ENCODE measurements at places on chromosomes 16 and 17.
A peak's percentile ranks its signal among the peaks of the same experiment; 100 is the strongest.

DNA sequence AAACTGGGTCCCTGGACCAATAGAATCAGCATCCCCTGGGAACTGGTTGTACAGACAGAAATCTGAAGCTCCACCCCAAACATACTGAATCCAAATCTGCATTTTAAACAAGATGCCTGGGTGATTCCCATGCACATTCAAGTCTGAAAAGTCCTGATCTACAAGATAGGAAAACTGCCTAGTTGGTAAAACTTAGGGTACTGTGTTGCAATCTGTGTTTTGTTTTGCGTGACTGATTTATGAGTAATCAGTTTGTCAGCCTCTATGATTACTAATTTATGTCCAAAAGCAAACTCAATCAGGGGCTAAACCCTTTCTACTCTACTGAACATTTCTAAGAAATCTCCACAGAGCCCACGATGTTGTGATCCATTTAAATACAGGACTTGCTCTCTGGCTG, 103.8 kb downstream of the YPEL2 start:
- no peak for DNase-seq

GRCh38 chr17:55298111-55298730, 33.5 kb downstream of the HLF start:
- no peak for DNase-seq

GRCh38 chr16:9351841-9352434, 260.5 kb downstream of the HAPSTR1 start:
- no peak for DNase-seq

GRCh38 chr16:924063-924462, 46.7 kb downstream of the LMF1 start:
- DNase-seq, result no peak

DNA sequence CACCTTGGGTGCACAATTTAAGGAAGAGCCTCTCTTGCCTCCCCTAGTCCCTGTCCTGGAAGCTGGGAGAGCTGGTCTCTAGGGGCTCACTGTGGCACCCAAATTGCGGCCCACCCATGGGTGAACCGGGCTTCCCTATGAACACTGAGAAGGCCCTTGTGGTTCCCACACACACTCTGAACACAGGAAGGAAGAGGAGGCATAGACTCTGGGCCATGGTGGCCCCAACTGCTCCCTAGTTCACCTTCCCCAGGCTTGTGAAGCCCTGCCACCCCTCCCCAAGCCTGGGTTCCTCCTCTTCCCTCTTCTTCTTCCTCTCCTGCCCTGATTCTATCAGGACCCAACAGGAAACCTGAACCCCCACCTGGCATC, 10.5 kb downstream of the SREBF1 start:
- no peak for DNase-seq

DNA sequence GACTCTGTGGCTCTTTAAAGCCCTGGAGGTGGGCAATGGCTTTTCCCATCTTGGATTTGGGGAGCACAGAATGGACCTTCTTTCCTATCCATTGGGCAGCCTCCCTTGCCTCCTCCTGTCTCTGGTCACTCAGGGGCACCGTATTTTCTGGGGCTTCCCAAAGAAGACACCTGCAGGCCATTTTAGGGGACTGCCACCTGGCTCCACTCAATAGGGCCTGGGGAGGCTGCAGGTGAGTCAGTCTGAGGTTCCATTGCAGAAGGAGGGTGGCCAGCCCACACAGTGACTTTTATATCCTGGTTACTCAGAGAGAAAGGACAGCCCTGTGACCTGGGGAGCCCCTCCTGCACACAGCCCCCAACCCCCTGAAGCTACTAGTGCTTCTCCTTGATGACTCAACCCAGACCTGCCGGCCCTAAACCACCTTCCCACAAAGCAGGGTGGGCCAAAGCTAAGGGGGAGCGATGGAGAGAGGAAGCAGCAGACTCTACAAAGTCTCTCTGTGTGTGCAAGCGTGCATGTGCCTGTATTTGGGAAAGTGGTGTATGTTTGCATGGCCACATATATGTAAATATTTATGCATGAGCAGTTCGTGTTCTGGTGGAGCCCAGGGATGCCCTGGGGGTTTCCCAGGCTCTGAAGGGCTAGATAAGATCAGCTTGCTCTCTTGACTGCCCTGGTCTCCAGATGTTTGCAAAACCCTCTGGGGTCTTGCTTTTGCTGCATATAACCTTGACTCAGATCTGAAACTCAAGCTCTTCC, 5.0 kb downstream of the CX3CL1 start:
- DNase-seq, result peak; percentile 69

- no peak for DNase-seq
These were observed 127.2 kb upstream of the RCVRN start for GRCh38 chr17:10032118-10032852.

DNA sequence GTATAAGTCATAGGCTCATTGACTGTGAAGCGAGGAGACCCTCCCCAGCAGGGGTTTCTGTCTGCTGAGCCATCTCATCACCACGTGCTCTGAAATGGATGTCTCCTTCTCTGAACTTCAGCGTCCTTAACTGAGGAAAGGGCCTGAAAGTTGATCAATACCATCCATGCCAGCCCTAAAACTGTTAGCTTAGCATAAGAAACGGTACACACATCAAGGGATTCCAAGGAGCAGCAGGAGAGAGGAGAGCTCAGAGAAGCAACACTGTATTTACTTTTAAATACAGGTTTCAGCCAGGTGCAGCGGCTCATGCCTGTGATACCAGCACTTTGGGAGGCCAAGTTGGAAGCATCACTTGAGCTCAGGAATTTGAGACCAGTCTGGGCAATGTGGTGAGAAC, 248.9 kb upstream of the TNRC6C start:
- no peak for DNase-seq

DNA sequence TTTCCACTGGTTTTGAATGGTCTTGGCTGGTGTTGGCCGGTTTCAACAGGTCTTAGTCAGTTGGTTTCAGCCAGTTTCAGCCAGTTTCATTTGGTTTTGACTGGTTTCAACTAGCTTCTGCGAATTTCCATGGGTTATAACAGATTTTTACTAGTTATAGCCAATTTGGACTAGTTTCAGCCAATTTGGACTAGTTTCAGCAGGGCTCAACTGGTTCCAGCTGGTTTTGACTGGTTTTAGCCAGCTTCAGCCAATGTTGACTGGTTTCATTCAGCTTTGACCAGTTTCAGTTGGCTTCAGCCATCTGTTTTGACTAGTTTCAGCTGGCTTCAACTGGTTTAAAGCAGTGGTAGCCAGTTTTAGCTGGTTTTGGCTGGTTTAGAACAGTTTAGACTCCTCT, 432.6 kb downstream of the UTP18 start:
- DNase-seq, result no peak

GRCh38 chr16:76748461-76749348, 442.3 kb upstream of the MON1B start:
- DNase-seq, result peak; percentile 37

- DNase-seq, result no peak
These were observed 61.2 kb upstream of the MPHOSPH6 start for GRCh38 chr16:82231008-82231787.

GRCh38 chr16:16062023-16062937, 112.9 kb downstream of the ABCC1 start:
- DNase-seq, result peak; percentile 11

- DNase-seq, result no peak
These were observed 2.7 kb downstream of the SMIM22 start for GRCh38 chr16:4797805-4798252.

- DNase-seq, result no peak
These were observed 221.8 kb downstream of the SPECC1 start for GRCh38 chr17:20230924-20231323.

GRCh38 chr17:17672453-17673368, 8.5 kb upstream of the RAI1 start:
- peak; percentile 43 for DNase-seq

DNA sequence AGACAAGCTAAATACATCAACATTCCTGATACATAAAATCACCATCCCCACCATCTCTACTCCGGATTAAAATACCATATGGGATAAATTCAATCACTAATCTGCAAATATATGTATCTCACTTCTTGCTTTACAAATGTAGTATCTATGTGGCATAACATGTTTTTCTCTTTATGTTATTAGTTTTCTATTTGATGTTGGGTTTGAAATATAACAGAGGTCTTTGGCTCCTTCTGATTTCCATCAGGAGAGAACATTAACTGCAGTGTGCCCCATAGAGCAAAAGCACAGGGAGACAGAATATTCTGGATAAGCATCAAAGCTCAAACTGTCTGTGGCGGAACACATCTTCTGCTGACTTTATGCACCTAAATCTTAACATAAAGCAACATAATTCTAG, 547.2 kb upstream of the CDH8 start:
- DNase-seq, result no peak

DNA sequence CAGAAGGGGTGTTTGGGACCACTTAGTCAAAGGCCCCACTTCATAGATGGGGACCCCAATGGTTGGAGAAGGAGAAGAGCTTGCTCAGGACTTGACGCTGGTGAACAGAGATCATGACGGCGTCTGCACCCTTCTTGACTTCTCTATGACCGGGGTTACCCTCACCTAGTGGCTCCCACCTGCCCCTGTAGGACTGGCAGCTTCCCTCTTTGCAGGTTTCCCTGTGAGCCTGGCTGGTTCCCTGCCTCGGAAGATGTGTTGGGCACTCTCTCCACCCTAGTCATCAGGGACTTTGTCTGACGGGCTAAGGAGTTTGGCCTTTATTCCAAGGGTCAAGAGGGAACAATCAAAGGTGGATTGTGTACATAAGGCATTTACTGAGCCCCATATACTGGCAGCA, 22.7 kb downstream of the TBX4 start:
- no peak for DNase-seq

DNA sequence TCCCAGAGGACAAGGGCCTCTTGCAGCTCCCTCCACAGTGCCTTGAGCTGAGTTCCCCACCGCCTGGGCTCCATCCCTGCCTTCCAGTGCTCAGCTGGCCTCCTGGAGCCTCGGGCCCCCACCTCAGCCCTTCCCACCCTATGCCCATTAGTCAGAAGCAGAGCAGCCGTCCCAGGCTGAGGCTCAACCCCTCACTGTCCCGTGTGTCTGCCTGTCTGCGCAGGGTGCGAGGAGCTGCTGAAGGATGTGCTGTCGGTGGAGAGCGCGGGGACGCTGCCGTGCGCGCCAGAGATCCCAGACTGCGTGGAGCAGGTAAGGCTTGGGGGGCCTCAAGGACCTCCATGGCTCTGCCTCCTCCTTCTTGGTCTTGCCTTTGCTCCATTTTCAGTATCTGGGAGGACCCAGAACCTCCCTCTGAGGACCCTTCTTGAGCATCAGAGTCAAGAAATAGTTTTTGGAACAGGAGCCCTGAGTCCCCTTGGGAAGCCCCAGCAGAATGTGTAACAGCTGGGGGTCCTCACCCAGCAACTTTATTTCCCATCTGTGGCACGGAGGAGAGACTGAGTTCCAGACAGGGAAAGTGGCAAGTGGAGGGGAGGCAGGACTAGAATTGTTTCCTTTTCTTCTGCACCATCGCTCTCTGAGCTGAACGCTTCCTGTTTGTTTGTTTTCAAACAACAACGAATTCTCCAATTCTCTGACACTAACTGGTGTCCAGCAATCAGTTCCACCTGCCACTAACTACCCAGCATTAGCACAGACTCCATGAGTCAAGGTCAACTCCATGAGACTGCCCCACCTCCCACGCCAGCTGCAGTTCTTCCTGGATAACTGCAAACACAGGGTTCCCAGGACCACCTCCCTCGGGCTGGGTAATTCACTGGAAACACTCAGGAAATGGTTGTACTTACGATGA, 42.6 kb downstream of the RAB11FIP4 start:
- DNase-seq, result no peak

GRCh38 chr16:14106961-14107360, 35.8 kb downstream of the MRTFB start:
- no peak for DNase-seq

DNA sequence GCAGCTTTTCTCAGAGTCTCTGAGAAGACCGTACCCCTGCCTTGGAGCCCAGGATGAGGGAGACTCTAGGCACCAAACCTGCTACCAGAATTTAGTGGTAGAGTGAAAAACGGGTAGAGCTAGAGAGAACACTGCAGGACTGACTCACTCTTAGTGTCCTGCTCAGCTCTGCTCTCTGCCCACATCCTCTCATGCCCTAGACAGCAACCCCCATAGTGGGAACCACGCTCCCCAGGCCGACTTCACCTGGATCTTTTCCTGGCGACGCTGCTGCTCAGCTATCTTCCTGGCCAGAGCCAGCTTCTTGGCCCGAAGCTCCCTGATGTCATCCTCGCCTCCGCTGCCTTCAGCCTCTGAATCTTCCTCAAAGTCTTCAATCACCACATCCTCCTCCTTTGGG, 26.7 kb downstream of the HIC1 start:
- DNase-seq, result no peak

- no peak for DNase-seq
These were observed 80.4 kb downstream of the ABCC12 start for GRCh38 chr16:48075398-48075797.

DNA sequence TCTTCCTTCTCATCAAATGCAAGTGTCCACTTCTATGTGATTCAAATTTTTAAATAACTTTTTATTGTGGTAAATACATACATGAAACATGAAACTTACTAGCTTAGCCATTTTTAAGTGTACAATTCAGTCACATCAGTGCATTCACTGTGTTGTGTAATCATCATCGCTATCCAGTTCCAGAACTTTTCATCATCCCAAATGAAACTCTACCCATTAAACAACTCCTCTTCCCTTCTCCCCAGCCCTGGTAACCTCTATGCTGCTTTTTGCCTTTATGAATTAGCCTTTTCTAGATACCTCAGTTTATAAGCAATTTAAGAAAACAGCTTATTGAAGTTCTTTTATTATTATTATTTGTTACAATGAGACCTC, 41.1 kb upstream of the IL34 start:
- DNase-seq, result no peak

DNA sequence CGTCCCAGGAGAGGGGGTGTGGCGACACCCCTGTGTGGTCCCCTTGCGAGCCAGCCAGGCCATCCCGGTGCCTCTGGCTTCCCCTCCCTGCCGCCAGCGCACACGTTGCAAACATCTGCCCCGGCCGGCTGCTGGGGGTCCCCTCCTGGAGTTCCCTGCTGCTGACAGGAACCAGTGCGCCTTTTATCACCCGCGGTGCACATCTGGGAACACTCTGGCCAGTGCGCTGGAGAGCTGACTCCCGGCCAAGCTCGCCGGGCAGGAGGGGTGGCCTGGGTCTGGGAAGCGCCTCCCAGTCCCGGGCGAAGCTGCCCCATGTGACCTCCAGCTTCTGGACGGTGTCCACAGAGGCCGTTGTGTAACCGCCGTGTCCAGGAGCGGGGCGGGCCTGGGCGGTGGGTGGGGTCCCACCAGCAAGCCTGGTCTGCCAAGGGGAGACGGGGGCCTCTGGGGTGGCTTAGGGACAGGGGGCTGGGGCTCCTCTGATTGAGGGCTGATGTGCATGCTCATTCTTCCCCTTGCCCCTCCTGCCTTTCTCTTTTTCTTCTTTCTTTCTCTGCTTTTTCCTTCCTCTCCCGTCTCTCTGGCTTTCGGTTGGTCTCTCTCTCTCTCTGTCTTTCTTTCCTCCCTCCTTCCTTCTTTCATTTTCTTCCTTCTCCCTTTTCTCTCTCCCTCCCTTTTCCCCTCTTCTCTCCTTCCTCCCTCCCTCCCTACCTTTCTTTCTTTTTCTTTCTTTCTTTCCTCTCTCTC, 25.2 kb upstream of the CIBAR2 start:
- no peak for DNase-seq
